Posterior vena cava (tissue), 2 donors: ENCODE measurements at places on chromosomes 12 and 14. TPM values are rescaled to one million over a fixed set of nuclear protein-coding genes. Genes with fewer than 3 reads are reported as not detected.

- DNase-seq = no peak
Measured at GRCh38 chr14:52154992-52155650, 86.3 kb upstream of the NID2 start.

DNA sequence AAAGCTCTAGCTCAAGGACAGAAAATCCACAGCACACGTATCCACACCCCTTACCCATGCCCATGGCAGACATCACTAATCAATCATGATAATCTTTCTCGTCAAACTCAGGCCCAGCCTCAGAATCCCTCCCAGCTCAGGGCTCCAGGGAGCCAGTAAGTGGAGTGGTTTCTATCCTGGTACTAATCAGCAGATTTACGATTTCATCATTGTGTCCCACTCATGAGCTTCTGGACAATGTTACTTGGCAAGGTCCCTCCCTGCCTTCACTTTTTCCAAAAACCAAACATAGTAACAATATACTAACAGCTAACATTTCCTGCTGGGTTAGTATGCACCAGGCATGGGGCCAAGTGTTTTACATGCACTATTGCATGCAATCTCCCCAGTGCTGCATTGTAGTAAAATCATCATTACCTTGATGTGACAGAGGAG, 45.8 kb upstream of the NCOR2 start:
- no peak for DNase-seq

DNA sequence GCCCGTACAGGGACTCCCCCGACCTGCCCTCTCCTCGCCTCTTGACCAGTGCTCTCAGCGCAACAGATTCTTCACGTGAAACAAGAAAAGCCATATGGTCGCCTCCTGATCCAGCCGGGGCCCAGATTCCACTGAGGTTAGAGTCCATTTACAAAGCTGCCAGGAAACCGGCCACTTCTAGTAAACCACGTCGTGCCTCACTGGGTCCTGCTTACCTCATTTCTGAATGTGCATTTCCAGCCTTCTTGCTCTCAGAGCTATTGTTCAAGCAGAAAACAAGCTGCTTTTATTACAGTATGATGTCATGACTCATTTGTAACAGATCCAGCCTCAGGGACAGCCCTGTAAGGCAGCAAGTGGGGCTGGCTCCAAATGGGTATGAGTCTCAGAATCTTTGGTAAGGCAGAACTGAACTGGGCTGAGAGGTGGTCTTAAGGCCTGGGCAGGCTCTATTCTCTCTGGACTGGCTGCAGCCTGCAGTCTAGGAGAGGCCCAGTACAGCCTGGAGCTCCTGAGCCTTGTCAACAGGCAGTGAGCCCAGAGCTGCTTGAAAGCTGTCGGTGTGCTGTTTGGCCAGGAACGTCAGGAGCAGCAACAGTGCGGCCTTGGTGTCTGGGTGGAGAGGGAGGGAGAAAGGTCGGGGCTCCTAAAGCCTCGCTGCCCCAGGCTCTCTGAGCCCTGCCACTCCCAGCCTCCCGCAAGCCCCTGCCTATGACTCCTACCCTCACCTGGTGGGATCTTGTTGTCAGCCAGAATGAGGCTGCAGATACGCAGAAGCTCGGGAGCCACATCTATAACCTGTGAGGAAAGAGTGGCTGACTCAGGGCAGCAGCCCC, 8.3 kb downstream of the REC8 start:
- DNase-seq = peak; percentile 69

- peak; percentile 91 for DNase-seq
Measured at GRCh38 chr12:56079723-56080555, at the start of gene ERBB3. TSS of gene ERBB3 (plus strand) at chr12:56080165. CDS start at chr12:56080301, 136 bp downstream.

GRCh38 chr12:120639771-120640721, at the start of gene CABP1:
TSS of gene CABP1 (plus strand) at chr12:120640626. CDS start at chr12:120640686, 60 bp downstream.
- no peak for DNase-seq

DNA sequence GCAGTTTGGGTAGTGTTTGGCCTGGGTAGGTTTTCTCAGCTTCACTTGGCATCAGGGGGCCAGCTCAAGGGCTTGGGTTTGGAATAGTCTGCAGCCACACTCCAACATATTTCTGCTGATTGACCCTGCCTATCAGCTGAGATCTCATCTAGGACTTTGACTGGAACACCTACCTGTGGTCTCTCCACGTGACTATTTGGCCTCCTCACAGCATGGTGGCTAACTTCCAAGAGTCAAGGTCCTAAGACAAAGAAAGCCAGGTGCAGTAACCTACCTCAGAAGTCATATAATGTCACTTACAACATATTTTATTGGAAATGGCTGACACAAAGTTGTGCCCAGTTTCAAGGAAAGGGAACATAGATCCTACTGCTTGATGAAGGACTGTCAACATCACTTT, 481.0 kb downstream of the EGLN3 start:
- DNase-seq = no peak

- no peak for DNase-seq
Measured at GRCh38 chr14:22252686-22253085, 336.3 kb downstream of the DAD1 start.

DNA sequence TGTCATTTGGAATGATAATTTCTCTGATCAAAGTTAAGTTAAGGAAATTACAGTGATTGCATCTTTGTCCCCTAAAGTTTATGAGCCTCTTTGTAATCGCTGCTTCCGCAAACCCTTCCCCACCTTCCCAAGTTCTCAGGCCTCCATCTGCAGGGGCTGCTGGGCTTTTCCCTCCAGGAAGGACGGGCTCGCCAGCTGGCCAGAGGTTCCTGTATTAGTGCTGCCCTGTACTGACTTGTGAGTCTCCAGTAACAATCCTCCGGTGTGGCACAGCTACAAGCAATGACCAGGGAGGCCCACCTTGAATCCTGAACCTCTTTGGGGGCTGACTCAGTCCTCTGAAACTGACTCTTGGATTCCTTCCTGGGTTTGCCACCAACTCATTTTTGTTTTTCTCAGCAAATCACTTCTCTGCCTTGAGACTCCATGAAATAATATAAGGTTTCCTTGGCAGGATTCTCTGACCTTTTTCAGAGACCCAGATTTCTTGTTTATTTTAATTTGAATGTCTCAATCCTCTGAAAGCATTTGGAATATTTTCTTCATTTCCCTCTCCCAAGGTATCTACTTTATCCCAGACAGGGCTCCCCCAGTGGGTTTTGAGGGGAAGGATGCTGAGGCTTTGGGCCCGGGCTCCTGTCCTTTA, 398.6 kb downstream of the ZFP36L1 start:
- no peak for DNase-seq

GRCh38 chr12:118064608-118065007, 3.6 kb upstream of the WSB2 start:
- DNase-seq = no peak

DNA sequence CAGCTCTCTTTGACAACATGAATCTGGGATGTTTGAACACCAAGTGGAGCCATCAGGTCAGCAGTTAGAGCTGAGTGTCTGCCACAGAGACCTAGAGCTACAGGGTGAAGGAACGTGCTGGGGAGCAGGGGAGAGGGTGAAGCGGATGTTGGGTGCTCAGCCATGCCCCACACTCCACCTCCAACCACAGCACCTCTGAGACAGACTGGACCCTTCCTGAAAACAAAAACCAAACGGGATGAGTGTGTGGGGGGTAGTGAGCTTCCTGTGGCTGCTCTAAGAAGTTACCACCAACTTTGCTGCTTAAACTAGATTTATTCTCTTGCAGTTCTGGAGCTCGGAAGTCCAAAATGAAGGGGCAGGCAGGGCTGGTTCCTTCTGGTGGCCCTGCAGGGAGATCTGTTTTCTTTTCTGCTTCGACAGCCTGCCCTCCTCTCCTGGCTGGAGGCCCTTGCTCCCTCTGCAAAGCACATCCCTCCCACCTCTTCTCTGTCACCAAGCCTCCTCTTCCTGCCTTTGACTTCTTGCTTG, 5.6 kb upstream of the GOLGA3 start:
- DNase-seq = no peak

DNA sequence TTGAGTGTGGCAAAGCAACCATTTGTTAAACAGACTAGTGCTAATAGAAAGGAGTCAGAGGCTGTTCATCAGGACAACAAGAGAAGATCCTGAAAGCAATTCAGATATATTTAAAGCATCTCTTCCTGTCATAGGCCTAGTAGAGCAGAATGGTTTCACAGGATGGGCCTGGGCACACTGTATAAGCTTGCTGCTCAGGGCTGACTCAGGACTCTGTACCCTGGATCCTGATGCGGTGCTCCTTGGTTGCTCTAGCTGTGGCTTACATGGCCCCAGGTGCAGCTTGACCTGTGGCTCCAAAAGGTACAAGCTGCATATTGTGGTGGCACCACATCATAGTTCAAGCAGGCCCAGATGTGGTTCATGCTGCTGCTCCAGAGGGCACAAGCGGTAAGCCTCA, 313.4 kb downstream of the ETNK1 start:
- no peak for DNase-seq

GRCh38 chr14:41397926-41398325, 208.8 kb upstream of the LRFN5 start:
- no peak for DNase-seq

GRCh38 chr12:53328043-53328435, 6.6 kb upstream of the AAAS start:
- DNase-seq = no peak

- DNase-seq = peak; percentile 24
Measured at GRCh38 chr12:57734591-57734990, 4.0 kb downstream of the AGAP2 start.

DNA sequence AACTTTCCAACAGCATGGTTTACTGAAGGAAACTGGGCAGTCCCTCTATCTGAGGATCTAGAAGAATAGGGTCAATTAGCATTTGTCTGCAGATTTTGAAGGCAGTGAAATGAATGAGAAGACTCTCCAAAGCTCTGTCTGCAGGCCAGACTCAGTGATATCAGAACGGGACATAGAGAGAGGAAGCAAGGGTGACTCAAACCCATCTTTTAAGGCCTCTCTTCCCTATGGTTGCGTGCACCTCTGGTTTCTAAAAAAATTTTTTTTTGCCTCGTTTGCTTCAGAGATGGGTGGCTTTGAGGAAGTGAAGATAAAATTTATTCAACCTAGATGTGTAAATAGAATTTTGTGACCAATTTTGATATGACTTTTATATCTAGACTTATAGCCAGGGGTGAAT, 71.9 kb upstream of the HOXC13 start:
- no peak for DNase-seq

DNA sequence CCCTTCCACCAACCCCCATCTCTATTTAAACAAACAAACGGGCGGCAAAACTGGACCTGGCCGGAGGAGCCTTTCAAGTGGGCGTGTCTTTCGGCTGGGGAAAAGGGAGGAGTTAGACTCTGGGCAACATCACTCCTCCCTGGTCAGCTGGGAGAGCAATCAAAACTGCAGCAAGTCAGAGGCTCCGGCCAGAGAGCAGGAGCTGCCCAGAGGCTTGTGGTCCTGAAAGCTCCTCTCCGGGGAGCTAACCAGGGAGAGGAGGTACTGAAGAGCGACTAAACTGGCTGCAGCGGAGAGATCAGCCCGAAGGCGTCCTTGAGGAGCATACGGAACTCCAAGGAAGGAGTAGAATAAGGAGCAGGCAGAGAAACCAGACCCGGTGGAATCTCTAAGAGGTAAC, at the start of gene NEUROD4:
Gene NEUROD4, plus strand, starts transcription at position 191 of the 400 bp plus-strand sequence. CDS start 6,466 bp downstream, outside the sequence.
- peak; percentile 69 for DNase-seq

- DNase-seq = no peak
Measured at GRCh38 chr14:77120771-77121743, 20.5 kb downstream of the ZDHHC22 start.

- no peak for DNase-seq
Measured at GRCh38 chr12:132106921-132107320, 37.2 kb downstream of the DDX51 start.

DNA sequence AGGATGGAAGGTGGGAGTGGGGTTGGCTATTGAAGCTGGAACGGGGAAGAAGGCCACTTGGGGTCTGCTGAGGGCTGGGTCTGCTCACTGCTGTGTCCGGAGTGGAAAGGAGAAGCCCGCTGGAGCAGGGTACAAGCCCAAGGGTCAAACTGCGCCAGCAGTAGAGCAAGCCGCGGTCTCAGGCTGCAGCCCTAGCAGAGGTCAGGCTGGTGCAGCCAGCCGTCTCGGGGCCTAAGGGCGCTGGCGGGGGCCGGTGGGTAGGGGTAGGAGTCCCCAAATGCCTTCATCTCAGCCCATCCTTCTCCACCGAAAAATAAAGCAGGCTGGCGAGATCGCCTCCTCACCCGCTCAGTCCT, 718 bp upstream of the JDP2 start:
- no peak for DNase-seq

GRCh38 chr12:47889040-47889439, 15.8 kb downstream of the VDR start:
- no peak for DNase-seq

GRCh38 chr12:6699259-6699988, 1.2 kb downstream of the PIANP start:
- no peak for DNase-seq

- no peak for DNase-seq
Measured at GRCh38 chr14:106564058-106564643, 1037.8 kb downstream of the TMEM121 start.

- no peak for DNase-seq
Measured at GRCh38 chr14:94122438-94122837, 7.0 kb downstream of the IFI27L2 start.

DNA sequence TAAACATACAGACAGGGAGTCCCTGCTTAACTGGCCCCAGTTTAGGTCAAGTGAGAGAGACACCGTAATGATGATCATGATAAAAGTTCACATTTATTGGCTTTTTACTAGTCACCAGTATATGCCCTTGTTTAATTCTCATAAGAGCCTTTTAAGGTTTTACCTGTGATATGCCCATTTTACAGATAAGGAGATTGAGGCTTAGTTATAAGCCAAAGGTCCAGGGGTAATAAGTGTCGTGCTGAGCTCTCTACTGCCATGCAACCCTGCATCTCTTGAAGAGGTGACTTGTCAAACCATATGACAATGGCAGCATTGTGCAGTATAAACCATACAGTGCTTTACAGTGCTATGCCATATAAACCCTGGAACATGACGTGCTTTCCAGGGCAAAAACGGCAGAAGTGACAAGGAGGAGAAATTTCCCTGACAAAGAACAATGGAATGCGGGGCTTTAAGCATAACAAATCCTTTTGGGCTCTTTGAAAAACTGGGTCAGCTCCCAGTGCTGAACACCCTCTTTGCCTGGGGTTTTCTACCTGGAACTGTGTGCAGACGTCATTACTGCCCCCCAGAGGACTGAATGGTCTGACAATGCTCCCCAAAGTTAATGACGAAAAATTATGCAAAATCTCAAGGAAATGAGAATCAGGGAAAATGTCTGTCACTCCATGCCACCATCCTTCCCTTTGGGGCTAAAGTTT, 59.7 kb upstream of the C14orf132 start:
- no peak for DNase-seq

GRCh38 chr12:94165138-94165537, 16.8 kb downstream of the PLXNC1 start:
- DNase-seq = no peak

The ACSM4 gene
- total RNA-seq = not detected

The CLEC7A gene
- 29.2 TPM for total RNA-seq

The SLC4A8 gene
- 1.4 TPM for total RNA-seq

The ACADS gene
- 12.3 TPM for total RNA-seq

The SMIM41 gene
- total RNA-seq = not detected

The KIF5A gene
- 0.10 TPM for total RNA-seq

The TROAP gene
- 0.10 TPM for total RNA-seq

The TNS2 gene
- 218 TPM for total RNA-seq

The GPRC5D gene
- total RNA-seq = not detected

The LMNTD1 gene
- total RNA-seq = not detected

The NXPH4 gene
- 0.79 TPM for total RNA-seq

The BIN2 gene
- total RNA-seq = 5.6 TPM

The RNF31 gene
- total RNA-seq = 53.7 TPM

The NUAK1 gene
- total RNA-seq = 16.9 TPM

The C12orf50 gene
- total RNA-seq = 0.14 TPM

The ST8SIA1 gene
- 2.8 TPM for total RNA-seq
